ENCODE measurements at places on chromosomes 16 and 17.

DNA sequence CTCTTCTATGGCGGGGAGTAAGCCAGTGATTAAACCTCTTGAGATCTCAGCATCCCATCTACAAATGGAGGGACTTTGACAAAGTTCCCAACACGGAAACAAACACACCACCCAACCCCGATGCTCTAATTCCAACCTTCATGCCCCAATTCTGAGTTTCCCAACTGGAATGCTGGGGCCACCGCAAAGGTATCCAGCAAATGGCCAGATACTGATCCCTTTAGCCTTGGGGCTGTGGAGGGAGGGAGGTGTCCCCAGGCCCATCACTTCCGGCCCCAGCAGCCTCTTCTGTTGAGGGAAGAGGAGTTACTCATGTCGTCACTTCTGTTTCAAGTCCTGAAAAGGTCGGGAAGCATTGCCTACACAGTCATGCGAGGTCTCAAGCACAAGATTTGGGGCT, 154.8 kb upstream of the RPH3AL start:
- no peak for DNase-seq

- DNase-seq = no peak
Measured at GRCh38 chr17:15263206-15263579, 1.9 kb downstream of the PMP22 start.

GRCh38 chr17:61389670-61390478, 9.8 kb upstream of the TBX2 start:
- DNase-seq = peak; percentile 77

DNA sequence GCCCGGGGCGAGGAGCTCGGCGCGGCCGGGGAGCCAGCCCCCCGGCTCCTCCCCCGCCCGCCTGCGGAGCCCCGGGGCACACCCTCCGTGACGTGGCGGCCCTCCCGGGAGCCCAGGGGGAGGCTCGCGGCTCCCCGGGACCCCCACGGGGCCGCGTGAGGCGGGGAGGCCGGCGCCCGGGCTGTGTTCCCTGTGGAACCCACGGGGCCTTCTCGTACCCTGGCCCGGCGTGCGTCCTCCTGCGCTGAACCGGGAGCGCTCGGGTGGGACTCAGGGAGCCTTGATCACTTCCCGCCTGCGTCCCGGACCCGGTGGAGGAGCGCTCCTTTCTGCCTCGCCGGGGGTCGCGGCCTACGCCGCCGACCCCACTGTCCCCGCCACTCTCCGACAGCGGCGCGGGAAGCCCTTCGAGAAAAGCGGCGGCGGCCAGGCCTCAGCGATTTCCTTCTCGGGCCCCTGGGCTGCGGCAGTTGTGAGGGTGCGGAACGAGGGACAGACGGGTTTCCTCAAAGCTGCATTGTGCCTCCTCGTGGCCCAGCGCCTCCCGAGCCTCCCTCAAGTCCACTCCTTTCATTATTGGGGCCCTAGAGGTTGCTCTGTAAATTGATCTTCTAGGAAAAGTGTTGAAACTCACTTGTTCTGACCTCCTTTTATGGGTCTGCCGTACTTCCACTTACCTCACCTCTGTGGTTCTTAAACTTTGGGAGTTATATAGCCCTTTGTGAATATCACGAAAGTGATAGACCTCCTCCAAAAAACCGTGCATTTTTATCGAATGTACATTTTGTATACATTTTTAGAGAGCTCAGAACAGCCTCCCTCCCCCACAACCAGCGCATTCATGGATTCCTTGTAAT, 597 bp downstream of the LIG3 start:
- peak; percentile 60 for DNase-seq

- no peak for DNase-seq
Measured at GRCh38 chr16:30382111-30382881, at the start of gene SEPTIN1. SEPTIN1 (minus strand) TSS chr16:30382561; CDS start chr16:30382542, 19 bp downstream.

DNA sequence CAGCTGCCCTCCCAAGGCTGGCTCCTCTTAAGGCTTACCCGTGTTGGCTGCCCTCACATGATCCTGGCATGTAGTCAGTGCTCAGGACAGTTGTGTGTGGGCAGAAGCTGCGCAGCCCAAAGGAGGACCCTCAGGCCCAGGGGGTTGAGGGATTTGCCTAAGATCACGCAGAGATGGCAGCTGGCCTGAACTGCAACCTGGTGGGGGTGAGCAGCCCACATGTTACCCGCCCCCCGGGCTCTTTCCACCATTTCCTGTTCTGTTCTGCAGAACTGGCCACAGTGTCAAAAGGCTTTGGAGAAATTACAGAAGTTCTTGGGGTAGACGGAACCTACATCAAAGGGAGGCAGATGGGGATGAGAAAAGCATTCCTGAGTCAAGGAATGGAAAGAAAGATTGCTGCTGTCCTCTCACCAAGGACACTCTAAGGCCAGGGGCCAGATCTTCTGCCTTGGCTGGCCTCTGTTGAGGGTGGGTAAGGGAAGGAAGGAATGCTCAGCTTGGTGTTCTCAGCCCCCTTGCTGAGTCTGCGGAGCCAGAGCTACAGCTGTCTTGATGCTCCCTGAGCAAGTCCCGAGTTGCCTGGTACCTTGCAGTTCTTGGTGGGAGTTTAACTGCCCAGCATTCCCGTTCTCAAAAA, 53.0 kb downstream of the EPN2 start:
- DNase-seq = no peak

DNA sequence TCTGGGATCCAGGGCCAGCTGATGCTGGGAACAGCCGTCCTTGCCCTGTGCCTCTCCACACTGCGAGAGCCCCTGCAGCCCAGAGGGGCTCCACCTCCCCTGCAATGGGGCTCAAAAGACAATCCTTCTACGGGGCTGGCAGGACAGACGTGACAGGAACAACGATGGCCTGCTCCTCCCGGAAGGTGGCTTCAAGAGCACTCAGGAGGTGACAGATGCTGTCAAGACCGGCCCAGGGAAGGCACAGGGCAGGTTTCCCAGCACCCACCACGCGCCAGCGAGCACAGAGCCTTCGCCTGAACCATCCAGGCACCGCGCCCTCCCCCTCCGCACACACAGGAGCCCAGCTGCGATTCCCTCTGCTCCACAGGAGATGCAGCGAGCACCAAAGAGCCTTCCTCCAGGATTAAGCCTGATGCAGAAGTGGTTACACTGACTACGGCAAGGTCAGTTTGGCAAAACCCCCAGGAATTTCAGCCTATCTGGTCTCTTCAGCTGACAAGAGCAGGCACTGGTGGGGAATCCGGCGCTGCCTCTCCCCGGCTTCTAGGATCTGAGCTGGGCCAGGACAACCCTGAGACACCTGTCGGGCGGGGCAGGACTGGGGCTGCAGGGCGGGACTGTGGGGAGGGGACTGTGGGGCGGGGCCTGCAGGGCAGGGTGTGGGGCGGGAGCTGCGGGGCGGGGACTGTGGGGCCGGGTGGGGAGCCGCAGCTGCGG, 103.4 kb downstream of the ZNF778 start:
- no peak for DNase-seq

- no peak for DNase-seq
Measured at GRCh38 chr17:64128787-64129514, 993 bp downstream of the ERN1 start.

DNA sequence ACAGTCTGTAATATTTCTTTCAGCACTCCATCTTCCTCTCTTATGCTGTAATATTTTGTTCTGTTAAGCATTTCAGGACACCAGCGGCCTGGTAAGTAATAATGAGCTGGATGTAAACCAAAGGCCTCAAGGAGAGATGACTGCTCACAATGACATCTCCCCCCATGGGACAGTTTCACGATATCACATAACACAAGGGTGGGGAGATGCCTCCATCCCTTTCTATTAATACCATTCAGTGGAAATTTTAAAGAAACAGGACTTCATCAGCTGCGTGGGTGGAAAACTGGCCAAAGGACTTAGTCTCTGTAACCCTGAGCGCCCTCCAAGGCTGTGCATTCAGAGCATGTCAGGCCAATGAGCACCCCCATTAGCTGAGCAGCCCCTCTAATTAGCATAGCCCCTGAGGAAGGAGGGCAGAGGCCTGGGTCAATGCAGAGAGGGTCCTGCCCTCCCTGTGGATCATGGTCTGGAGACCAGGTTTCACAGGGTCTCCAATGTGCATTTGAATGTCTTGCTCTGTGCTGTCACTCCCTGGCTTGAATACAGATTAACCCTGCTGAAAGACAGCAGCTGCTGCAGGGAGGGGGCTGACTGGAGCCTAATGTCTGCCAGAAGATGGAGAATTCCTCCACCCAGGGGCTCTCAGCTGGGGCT, 156.4 kb downstream of the HS3ST2 start:
- DNase-seq = no peak

- DNase-seq = peak; percentile 77
Measured at GRCh38 chr16:11797166-11797956, at the start of gene ZC3H7A. ZC3H7A (minus strand) TSS chr16:11797258; CDS start chr16:11782354, 14,904 bp downstream.

DNA sequence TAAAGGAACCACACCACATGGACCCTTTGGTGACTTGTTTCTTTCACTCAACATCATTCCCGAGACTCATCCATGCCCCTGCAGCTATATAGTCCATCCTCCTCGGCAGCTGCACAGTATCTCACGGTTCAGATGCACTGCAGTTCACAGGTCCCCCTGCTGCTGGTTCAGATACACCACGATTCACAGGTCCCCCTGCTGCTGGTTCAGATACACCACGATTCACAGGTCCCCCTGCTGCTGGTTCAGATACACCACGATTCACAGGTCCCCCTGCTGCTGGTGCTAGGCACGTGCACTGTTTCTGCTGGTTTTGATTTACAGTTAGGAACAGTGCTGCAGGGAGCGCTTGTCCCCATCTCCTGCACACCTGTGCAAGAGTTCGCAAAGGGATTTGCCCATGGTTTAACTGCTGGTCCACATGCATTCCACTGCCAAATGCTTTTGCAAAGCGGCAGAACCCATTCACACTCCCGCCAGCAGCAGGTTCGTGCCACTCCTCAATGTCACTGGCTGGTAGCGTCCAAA, 3.8 kb downstream of the HSDL1 start:
- no peak for DNase-seq

DNA sequence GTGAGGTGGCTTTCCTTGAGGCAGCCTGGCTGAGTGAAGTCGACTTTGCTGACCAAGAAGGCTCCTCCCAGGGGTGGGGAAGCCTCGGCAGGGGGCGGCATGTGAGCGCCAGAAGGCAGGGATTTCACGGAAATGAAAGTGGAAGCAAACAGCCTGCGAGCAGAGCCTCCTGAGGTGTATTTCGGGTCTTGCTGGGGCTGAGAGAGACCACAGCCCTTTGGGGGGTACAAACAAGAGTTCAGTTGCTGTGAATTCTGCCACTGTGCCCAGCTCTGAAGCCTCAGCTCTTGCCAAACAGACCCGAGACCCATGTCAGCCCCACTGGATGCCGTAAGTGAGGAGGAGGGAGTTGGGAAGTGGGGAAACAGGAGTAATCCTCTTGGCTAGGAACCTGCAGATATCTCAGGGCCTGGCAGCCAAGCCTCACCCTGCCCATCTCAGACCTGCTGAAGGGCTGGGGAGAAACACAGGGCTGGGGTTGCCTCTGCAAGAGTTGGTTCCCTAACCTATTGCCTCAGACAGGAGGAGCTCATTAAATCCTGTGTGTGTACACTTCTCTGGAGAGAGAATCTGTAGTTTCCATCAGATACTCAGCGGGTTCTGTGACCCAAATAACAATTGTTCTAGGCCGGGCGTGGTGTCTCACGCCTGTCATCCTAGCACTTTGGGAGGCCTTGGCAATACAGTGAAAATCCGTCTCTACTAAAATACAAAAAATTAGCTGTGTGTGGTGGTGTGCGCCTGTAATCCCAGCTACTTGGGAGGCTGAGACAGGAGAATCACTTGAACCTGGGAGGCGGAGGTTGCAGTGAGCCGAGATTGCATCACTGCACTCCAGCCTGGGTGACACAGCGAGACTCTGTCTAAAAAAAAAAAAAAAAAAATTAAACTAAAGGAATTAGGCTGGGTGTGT, at the start of gene IFI35:
Gene IFI35, plus strand, starts transcription at position 146 of the 913 bp plus-strand sequence. Its CDS starts 164 bp downstream, at position 310.
- DNase-seq = no peak

GRCh38 chr17:2018716-2019510, 6.2 kb downstream of the RTN4RL1 start:
- no peak for DNase-seq

- DNase-seq = no peak
Measured at GRCh38 chr16:16830401-16830800, 451.5 kb downstream of the NPIPA7 start.

DNA sequence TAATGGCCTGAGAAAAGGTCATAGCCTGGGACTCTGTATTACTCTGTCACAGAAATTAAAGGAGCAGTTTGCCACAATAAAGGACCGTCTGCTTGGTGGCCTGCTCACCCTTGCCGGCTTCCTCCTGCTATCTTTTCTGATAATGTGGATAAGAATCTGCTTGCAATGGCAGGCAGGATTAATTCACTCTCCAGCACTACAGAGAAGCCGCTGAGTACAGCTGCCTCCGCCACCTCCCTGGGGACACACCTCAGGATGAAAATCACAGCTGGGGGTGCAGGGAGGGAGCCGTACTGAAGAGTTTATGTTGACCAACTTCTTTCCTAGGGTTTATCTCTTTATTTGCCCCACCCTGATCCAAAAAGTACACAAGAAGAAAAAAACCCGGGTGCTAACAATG, 245.9 kb upstream of the RPL38 start:
- DNase-seq = no peak

- no peak for DNase-seq
Measured at GRCh38 chr17:82204831-82205719, 7.6 kb downstream of the CCDC57 start.

GRCh38 chr16:17224879-17225281, 245.9 kb downstream of the XYLT1 start:
- no peak for DNase-seq

DNA sequence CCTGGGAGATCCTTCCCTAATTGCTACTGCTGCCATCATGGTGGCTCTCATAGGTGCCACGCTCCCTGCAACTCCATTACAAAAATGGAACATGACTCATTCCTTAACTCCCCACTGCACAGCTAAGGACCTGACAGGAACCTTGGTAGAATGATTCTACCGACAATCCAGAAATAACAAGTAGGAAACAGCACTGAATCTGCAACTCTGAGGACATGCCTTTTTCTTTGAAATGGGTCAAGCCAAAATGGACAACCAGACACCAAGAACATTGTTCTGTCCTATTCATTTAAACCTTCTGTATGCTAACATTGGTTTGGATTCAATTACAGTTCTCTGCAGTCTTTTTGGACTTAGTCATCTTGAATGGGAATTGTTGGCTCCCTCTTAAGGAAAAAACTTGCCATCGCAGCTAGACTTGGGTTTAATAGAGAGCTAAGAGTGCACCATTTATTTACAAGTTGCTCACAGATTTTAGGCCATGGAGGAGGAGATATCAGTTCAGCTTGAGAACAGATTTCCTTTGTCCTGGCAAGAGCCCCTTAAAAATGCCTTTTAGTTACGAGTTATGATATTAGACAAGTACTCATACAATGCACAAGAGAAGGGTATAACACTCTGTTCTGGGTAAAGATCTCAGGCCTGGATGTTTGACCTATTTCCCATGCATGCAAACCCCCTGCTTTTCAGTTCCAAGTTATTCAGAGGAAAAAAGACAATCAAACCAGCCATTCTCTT, 20.9 kb upstream of the NSRP1 start:
- DNase-seq = no peak

Measured in D721Med (cell line).